AG09319 (cell line): ENCODE measurements at places on chromosomes 4 and X.

GRCh38 chrX:6768881-6769280 lies 234.0 kb upstream of the VCX3A start:
- no peak for DNase-seq

- no peak for DNase-seq
Measured at GRCh38 chr4:146023334-146023967, 84.8 kb upstream of the ZNF827 start.

- DNase-seq = no peak
Measured at GRCh38 chr4:165403048-165403447, 24.2 kb downstream of the CPE start.

DNA sequence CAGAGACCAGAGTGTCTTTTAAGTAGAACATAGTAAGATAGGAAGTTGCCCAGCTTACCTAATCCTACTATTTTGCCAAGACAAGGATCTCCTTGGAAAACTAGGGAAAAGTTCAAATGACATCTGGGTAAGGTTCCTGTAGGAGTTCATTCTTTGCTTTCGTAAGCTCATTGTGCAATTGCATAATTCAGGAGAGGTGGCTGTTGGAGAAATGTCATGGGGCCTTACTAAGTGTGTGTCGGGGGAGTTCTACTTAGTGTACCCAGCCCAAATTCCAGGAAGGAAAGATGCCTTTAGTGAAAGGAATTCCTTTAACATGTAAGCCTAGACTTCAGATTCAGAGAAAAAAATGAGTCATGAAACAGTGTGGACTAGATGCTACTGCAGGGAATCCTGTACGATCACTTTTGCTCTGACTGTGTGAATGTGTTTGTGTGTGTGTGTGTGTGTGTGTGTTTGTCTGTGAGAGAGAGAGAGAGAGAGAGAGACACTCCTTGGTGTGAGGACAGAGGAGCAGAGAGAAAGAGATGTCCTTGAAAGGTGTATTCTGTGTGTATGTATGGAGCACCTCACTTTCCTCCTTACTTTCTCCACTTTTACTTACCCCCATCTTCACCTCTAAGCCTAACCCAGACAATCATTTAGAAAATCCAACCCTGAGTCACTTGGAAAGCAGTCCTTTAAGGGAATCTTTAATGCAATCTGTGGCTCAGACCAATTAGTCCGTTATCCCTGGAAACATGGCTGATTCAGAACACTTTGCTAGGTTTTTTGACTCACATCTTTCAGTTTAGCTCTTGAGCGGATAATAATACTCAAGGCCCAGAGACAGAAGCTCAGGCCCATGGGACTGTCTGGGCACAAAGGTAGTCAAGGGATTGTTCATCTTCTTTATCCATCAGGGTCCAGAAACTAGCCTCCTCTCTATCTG lies 114.5 kb upstream of the ACSL4 start:
- peak; percentile 75 for DNase-seq

GRCh38 chr4:92215476-92215875 lies 88.3 kb upstream of the GRID2 start:
- no peak for DNase-seq

- DNase-seq = no peak
Measured at GRCh38 chr4:125365731-125366130, 51.0 kb downstream of the FAT4 start.

- DNase-seq = no peak
Measured at GRCh38 chrX:119389871-119390501, 9.2 kb upstream of the SLC25A43 start.

DNA sequence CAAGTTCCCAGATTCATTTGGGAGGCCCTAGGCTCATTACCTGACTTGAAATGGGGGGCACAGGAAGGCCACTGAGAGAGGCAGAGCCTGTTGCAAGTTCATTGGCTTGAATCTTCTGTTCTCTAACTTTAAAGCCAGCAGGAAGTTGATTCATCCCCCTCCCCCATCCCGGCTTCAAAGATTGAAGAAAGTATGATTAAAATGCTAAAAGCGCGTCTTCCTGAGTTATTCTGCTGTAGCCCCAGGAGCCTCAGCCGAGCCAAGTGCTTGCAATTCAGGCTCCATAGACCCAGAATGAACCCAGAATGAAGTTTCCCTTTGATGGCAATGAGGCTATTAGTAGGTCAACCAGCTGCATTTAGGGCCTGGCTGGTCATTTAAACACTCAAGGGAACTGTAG lies 14.7 kb downstream of the CHST7 start:
- DNase-seq = no peak

- no peak for DNase-seq
Measured at GRCh38 chrX:8204169-8204935, 33.3 kb upstream of the VCX2 start.

DNA sequence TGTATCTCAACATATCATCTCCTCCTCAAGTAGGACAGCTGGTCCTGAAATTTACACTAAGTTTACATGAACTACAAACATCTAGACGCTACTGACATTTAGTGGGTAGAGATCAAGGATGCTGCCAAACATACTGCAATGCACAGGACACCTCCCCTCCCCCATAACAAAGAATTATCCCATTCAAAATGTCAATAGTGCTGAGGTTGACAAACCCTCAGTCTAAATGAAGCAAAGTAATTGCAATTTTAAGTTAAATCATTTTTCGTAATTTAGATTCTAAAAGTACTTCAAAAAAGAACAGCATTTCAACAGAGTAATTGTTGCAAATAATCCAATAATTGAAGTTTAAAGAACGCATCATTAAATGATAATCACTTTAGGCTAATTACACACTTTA lies 1.2 kb downstream of the PRMT9 start:
- no peak for DNase-seq

DNA sequence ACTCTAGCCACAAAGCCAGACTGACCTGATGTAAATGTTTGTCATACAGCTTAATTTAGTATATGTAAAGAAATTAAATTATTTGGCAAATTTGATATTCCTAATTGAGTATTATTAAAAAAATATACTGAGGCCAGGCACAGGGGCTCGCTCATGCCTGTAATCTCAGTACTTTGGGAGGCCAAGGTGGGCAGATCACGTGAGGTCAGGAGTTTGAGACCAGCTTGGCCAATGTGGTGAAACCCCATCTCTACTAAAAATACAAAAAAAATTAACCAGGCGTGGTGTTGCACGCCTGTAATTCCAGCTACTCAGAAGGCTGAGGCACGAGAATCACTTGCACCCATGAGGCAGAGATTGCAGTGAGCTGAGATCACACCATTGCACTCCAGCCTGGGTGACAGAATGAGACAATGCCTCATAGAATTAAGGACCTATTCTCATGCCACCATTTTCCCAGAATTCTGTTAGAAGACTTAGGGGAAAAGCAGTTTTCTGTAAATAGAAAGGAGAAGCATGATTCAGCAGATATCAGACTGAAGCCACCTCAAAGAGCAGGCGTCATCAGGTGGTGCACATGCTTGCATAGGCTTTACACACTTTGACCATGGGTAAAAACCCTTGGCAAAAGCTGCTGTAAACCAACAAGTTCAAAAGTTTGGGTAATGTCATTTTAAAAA lies 6.1 kb downstream of the UBQLN2 start:
- no peak for DNase-seq

- no peak for DNase-seq
Measured at GRCh38 chrX:44904542-44905115, 31.6 kb downstream of the KDM6A start.

DNA sequence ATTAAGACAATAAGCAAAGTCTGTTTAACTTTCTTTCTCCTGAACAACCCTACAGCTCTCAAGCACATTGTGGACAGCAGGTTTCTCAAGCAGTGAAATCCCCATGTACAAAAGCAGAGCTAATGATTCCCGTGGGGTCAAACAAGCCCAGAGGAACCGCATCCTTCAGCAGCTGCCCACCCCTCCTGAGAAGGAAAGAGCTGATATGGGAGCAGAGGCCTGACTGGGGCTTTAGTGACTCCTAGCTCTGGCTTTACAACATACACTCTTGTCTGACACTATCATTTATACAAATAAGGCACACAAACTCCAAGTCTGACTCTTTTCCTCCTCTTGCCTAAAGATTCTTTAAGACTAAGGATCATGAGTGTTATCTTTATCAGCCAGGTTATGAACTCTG lies 32.8 kb downstream of the HDAC8 start:
- no peak for DNase-seq

GRCh38 chrX:17986440-17986839 lies 125.3 kb upstream of the RAI2 start:
- DNase-seq = no peak

DNA sequence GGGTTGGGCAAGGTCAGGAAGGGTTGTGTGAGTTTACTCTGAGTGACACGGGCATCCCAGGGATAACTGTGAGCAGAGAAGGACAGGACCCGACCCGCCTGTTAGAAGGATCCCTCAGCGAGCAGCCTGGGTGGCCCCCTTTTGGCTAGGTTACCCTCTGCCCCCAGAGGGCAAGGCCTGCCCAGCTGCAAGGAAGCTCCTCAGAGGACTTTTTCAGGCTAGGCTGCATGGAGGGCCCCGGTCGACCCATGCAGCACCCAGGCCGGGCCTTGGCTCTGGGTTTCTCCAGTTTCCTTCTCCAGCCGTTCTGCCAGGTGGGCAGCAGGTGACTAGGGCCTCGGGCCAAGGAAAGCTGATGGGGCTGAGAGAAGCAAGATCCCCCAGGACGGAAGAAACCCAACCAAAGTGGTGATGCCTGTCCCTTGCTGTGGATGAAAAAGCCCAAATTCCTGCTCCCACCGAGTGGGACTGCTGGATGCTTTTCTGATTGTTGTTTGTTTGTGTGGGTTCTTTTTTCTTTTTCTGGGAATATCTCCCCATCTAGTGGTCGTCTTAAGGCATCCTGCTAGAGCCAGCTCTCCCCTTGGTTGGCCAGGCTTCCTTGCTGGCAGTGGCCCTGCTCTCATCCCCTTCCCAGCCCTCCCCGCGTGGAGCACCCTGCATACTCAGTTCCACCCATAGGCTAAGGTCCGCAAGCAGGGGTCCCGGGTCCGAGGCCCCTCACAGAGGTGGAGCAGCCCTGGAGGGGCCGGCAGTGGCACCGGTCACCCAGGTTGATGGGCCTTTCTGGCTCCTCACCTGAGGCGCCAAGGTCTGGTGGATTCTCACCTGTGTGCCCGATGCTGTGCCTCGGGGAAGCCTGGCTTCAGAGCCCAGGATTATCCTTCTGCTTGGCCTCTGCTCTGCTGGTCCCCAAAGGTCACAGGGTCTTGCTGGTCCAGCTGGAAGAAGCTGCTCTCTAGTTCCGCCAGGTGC lies 1.8 kb downstream of the ZFP92 start:
- DNase-seq = no peak
